Kidney glomerular epithelial cell (primary cell): ENCODE measurements at places on chromosomes 16 and 17.

DNA sequence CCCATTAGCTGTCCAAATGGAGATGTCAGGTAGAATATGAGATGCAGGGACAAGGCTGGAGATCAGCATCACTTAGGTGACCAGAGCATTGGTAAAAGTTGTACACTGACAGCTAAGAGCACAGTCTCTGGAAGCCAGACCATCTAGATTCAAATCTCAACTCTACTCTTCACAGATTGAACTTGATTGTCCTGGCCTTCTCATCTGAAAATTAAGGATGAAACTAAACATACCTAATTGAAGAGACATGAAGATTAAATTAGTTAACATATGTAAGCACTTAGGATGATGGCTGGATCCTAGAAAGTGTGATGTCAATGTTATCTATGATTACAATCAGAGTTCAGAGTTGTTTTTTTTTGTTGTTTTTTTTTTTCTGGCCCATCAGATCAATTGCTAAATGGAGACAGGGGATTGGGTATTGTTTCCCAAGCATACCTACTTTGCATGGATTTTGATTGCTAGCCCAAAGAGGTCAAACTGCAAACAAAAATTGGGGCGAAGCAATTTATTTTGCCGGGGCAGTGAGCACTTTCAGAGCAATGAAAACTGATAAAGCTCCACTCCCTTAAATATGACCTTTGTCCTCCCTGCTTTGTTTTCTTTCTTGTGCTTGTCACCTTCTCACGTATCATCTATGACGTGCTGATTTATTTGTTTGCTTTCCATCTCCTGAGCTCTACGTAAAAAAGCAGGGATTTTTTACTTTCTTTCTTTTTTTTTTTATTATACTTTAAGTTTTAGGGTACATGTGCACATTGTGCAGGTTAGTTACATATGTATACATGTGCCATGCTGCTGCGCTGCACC lies 217.6 kb upstream of the CPHXL start:
- DNase-seq = no peak

DNA sequence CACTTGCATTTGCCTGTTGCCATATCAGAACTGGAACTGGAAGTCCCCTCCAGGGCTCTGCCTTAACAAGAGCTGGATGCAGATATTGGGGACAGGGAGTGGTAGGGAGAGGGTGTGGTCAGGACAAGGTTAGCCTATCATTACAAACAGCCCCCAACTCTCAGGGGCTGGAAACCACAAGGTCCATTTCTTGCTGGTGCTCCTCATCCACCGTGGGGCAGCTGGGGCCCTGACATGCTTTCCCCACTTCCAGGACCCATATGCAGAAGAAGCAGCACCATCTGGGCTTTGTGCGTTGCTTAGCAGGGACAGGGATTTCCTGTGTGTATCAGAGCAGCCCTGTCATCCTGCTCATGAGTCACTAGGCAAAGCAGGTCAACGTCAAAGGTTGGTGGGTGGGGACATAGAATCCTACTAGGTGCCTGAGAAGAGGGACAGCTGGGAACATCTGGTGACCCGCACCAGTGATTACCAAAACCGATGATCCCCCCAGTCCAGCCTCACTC lies 26.9 kb downstream of the RGS9 start:
- DNase-seq = no peak

- DNase-seq = no peak
Measured at GRCh38 chr17:44374306-44375195, 10.9 kb upstream of the FAM171A2 start.

GRCh38 chr17:59372138-59372751 lies 40.8 kb downstream of the YPEL2 start:
- DNase-seq = peak; percentile 31

GRCh38 chr16:56911771-56912571 lies 20.0 kb upstream of the HERPUD1 start:
- DNase-seq = peak; percentile 51

DNA sequence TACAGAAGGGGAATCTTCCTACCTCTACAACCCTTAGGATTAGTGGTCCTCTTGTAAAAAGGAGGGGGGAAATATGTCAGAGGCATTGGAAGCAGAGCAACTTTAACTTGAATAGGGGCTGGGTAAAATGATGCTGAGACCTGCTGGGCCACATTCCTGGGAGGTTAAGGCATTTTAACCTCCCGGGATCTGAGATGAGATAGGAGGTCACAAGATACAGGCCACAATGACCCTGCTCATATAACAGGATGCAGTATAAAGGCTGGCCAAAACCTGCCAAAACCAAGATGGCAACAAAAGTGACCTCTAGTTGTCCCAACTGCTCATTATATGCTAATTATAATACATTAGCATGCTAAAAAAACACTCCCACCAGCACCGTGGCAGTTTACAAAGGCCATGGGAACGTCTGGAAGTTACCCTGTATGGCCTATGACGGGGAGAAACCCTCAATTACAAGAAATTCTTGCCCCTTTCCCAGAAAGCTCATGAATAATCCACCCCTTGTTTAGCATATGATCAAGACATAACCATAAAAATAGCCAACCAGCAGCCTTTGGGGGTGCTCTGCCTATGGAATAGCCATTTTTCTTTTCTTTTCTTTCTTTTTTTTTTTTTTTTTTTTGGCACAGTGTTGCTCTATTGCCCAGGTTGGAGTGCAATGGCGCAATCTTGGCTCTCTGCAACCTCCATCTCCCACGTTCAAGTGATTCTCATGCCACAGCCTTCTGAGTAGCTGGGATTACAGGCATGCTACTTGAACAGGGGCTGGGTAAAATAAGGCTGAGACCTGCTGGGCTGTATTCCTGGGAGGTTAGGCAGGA lies 6.2 kb upstream of the C1QTNF1 start:
- no peak for DNase-seq

GRCh38 chr16:66603537-66604375 lies 748 bp upstream of the CMTM3 start:
- DNase-seq = peak; percentile 47

GRCh38 chr17:60908324-60908723 lies 230.7 kb downstream of the BCAS3 start:
- DNase-seq = no peak
